ENCODE measurements at places on chromosomes 13 and 19.

GRCh38 chr13:39881887-39882286, 226.4 kb downstream of the COG6 start:
- no peak for DNase-seq

DNA sequence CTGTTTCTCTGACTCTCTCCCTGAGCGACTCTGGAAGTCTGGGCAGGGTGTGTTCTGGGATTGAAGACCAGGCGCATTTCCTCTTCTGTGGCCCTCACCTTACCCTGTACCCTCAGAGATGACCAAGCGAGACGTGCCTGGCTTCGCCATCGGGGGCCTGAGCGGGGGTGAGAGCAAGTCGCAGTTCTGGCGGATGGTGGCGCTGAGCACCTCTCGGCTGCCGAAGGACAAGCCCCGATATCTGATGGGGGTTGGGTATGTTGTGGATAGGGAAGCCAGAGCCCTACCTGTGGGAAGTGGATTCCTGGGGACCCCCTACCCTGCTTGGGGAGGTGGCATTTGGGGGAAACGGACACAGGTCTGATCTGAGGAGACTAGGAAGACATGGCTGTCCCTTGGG, 5.8 kb upstream of the DNM2 start:
- DNase-seq: no peak

GRCh38 chr13:113759525-113760137, 605 bp downstream of the TMEM255B start:
- DNase-seq: no peak

DNA sequence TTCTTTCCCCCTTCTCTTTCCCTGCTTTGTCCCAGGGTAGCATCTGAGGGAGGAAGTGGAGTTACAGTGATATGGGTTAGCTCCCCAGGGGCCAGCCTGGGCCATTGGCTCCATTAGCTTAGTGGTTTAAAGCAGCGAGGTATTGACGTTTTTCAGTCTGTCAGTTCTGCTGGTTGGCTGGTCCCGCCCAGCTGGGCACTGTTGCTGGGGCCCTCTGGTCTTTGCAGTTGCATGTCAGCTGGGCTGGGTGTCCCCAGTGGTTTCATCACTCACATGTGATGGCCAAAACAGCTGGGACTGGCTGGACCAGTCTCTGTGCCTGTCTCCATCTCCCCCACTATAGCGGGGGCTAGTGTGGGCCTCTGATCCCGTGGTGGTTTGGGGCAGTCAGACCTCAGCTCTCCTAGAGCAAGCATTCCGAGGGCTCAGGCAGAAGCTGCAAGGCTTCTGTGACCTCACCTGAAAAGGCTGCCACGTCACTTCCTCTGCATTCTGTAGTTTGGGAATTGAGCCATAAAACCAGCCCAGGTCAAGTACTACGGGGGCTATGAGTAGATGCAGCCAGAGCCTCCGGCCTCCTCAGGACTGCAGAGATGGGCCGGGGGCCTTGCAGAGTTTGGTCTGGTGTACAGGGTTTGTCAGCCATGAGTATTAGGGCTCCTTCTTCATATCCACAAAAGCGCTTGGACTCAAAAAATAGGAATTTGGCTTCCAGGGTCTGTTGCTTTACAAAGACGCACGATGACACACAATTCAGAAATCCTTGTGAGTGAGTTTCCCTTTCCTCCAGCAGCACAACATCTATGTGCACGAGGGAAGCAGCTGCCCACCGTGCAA, 30.0 kb downstream of the TSSK6 start:
- DNase-seq: no peak

GRCh38 chr13:36543671-36544070, 111.4 kb downstream of the CCNA1 start:
- no peak for DNase-seq

GRCh38 chr13:23007426-23007825, 173.4 kb upstream of the SGCG start:
- no peak for DNase-seq

DNA sequence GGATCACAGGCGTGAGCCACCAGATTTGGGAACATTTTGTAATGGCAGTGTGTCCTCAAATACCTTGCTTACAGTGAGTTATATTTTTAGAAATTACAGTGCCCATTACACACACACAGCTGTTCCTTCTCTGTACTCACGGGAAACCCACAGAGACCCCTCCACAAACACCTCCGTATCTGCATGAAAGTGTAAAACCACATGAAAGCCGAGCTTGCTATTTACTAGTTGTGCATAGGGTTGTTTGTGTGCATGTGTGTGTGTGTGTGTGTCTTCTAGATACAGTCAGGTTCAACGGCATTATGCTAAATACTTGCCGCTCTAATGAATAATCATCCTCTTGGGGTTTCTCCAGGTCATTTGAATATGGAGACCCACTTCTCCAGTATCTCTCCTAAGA, 22.3 kb upstream of the LILRA2 start:
- no peak for DNase-seq

DNA sequence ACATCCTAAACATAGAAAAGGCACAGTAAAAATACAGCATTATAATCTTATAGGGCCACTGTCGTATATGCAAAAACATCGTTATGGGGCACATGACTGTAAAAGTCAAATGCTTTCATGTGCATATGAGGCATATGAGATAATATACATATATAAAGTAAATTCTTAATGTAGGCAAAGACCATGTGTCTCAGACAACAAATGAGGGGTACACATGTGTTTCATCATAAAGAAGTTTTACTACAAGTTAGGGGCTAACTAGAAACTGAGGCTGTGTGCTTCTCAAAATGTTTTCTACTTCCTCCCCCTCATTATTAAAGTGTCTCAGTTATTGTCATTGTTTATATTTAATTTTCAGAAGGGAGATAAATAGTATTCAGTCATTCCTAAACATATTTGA, 309.6 kb downstream of the SHISA2 start:
- DNase-seq: no peak

- no peak for DNase-seq
These were observed 19.1 kb upstream of the ZNF835 start for GRCh38 chr19:56690670-56691069.

DNA sequence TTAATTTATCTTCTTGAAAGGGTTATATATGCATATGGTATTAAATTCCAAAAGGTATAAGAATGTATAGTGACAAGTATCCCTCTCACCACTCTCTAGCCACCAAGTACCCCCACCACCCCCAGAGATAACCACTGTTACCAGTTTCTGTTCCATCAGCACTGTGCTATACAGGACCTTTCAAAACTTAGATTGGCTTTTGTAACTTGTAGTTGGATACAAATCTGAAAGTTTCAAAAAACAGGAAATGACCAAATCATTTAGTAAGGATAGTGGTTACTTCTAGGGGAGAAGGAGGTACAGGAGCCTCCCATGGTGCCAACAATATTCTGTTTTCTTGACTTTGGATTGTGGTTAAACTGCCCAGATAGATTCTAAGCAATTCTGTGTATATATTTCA, 56.7 kb downstream of the AKAP11 start:
- DNase-seq: no peak

DNA sequence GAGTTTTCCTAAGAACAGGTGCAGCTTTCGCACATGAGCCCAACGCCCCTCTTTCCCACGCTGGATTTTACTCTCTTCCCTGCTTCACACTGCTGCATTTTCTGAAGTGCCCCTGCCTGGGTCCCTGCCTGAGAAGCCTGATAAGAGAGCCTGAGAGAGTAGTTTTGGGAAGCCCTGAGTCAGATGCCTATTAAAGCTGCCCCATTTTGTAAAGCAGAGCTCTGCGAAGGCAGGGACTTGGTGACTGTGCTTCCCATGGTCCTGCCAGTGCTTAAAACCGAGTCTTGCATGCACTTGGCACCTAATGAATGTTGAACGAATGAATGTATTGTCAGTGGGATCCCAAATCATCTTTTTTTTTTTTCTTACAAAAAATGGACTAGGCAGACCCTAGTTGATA, 18.2 kb downstream of the FGF9 start:
- DNase-seq: no peak

DNA sequence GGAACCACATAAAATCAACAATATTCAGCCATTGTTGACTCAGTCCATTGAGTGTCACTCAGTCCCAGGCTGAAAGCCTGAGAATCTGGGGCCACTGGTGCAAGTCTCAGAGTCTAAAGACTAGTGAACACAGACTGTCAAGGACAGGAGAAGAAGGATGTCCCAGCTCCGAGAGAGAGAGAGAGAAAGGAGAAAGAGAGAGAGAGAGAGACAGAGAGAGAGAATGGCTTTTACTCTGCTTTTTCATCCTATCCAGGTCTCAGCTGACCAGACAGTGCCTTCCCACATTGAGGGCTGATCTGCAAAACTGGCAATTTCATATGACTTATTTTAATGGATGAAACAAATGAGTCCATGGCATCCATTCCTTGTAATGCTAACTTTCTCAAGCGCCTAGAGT, 984.1 kb downstream of the UQCRFS1 start:
- DNase-seq: no peak

DNA sequence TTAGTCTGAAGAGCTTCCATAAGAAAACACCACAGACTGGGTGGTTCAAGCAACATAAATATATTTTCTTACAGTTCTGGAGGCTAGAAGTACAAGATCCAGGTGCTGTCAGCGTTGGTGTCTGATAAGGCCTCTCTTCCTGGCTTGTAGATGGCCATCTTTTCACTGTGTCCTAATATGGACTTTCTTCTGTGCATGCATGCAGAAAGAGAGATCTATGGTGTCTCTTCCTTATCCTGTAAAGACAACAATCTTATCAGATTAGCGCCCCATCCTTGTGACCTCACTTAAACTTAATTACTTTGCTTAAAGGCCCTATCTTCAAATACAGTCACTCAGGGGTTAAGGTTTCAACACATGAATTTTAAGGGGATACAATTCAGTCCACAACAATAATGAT, 14.1 kb upstream of the NDFIP2 start:
- no peak for DNase-seq

DNA sequence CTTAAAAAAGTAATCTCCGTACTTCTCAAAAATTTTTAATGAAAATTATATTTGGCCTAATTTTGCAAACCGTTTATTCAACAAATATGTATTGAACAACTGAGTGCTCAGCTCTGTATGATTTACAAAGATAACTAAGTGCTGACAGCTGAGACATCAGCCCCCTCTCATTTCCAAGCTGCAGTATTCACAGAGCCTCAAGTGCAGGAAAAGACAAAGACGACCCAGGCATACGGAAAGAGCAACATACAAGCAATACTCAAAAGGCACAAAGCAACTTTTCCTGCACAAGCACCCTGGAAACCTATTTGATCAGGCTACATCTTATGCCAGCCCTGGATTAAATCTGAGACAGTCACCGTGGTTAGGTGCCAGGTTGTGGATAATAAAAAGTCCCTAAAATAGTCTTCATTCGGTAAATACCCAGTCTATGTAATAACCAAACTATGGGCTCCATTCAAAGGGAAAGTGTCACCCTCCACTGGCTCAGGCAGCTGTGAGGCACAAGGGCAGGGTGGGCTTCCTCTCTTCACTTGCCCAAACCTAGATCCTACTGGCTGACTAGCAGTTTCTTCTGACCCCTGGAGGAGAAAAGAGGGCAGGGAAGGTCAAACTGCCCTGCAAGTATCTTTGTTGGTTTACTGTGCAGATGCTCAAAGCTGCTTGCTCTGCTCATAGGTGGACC, 65.5 kb downstream of the TBC1D4 start:
- DNase-seq: no peak

DNA sequence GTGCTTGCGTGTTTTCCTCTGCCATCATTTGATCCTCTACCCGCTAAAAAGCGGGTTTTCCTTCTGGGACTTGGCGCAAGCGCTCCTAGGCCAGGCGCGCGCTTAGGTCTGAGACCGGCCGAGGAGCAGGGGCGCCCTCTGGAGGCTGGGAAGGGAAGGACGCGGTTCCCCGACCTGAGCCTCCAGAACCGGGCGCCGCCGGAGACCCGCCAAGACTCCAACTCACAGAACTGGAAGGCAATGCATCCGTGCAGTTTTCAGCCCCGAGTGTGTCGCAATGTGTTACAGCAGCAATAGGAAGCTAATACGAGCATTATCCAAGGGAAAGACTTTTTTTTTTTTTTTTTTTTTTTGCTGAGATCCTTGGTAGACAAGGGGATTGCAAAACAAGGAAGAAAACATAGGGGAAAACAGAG, 190.9 kb downstream of the COL4A1 start:
- DNase-seq: no peak

GRCh38 chr19:28514166-28514565, 698.8 kb downstream of the UQCRFS1 start:
- DNase-seq: no peak

DNA sequence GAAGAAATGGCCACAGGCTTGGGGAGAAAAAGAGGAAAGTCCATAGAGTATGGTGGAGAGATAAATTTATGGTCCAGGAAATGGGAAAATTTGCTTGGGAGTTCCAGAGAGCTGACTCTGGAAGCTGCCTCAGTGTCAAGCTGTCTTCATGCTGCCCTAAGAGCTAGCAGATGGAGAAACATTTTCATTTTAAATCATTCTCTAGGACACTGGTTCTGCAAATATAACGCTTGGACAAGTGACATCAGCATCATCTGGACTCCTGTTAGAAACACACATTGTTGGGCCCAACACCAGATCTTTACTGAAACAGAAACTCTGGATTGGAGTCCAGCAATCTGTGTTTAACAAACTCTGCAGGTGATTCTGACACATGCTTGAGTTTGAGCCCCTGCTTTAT, 592.0 kb upstream of the KLF12 start:
- no peak for DNase-seq

DNA sequence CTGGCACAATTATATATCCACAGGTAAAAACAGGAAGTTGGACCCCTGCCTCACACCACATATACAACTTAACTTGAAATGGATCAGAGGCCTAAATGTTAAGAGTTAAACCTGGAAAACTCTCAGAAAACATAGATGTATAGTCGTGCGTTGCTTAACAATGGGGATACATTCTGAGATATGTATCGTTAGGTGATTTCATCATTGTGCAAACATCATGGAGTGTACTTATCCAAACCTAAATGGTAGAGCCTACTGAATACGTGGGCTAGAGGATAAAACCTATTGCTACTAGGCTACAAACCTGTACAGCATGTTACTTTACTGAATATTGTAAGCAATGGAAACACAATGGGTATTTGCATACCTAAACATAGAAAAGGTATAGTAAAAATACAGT, 14.8 kb upstream of the CALM3 start:
- DNase-seq: no peak

DNA sequence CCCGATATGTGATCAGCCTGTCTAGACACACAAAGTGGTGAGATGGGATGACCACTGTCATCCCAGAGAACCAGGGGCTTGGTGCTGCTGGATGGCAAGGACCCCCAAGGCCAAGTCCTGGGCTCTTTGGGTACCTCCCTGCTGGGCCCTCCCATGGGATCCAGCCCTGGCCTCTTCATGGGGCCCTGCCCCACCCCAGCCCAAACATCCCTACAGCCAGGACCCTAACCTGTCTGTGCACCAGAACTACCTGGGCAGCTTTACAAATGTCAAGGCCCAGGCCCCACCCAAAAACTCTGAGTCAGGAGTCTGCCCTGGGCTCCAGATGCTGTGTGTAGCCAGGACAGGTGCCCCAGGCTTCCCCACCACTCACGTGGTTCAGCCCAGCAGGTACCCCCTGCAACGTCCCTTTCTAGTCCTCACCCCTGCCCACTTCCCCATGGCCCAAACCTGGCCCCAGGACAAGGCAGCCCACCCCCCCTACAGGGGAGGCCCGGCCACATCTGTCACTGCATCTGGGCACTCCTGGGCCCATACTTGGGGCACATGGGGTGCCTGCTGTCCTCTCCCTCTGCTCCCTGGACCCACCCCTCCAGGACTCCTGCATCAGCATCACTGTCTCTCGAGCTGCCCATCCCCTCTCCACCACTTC, 233.5 kb downstream of the TUBA3C start:
- DNase-seq: no peak

All from stimulated activated naive CD4-positive, alpha-beta T cell treated with Interleukin-2 at 50 U/mL for 16 hours (primary cell).